ENCODE measurements at places on chromosomes 4 and X.
A peak's percentile ranks its signal among the peaks of the same experiment; 100 is the strongest.

- no peak for DNase-seq
Measured at GRCh38 chr4:109708990-109709389, 5.7 kb upstream of the CASP6 start.

- DNase-seq = no peak
Measured at GRCh38 chr4:2630556-2631273, 94.3 kb downstream of the FAM193A start.

GRCh38 chr4:47373709-47374108 is 89.8 kb downstream of the COMMD8 start:
- no peak for DNase-seq

GRCh38 chr4:124936427-124936826 is 223.9 kb upstream of the ANKRD50 start:
- DNase-seq = no peak

GRCh38 chr4:47032405-47033106 is 1.2 kb downstream of the GABRB1 start:
- DNase-seq = no peak

- no peak for DNase-seq
Measured at GRCh38 chrX:13485167-13485566, 84.2 kb upstream of the EGFL6 start.

DNA sequence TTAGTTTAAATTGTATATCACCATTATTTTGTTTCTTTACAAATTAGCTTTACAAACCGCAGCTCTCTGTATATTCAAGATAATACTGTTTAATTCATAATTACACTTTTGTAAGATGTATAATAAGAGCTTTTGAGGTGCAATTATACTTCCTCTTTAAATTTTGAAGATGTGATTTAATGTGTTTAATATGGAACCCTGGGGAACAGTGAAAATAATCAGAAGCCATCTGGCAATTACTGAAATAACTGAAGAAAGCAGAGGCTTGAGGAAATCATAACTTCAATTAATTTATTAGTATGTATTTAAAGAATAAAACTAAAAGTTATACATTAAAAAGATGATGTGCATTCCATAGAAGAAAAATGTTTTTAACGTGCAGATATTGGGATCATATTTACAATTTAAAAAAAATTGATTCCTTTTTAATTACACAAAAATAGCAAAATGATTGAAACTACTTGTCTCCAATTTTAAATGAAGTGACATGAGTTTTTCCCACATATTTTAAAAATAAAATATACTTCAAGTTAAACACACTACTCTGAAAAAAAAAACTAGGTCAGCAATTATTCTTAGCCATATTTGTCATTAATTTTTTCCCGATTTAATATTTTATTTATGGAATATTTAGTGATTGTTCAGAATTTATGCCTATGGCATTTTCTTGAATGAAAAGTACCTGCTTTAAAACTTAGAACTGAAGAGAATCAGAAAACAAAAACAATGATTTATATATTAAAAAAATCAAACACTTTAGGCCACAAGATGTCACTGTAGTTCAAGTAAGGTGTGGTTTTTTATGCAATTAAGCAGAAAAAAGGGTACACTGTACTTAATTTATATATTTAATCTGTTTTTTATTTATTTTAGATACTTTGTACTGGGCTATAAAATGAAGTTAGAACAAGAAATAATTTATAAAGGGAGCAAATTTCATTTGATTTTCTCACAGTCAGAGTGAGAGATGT is 942.7 kb upstream of the NDST4 start:
- DNase-seq = no peak

GRCh38 chrX:138034136-138034535 is 468.2 kb downstream of the ZIC3 start:
- DNase-seq = no peak

- no peak for DNase-seq
Measured at GRCh38 chr4:102586644-102587021, 85.5 kb downstream of the NFKB1 start.

GRCh38 chr4:6891436-6892170 is 18.0 kb upstream of the TBC1D14 start:
- no peak for DNase-seq

DNA sequence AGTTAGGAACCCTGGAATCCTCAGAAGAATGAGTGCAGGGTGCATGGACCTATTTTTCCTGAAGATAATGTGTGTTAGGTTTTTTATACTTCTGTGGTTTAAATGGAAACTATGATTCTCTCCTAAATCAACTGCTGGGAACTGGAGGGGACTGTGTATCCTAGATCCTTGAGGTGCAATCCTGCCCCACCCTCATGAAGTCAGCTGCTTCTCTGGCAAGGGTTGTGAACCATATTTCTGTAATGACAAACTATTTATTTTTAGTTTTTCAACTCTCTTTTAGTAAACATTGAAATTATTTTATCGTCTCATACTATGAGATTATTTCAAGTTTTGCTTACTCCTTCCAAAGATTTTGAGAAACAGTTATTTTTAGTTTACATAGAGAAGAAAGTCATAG is 25.8 kb upstream of the VEGFC start:
- DNase-seq = no peak

DNA sequence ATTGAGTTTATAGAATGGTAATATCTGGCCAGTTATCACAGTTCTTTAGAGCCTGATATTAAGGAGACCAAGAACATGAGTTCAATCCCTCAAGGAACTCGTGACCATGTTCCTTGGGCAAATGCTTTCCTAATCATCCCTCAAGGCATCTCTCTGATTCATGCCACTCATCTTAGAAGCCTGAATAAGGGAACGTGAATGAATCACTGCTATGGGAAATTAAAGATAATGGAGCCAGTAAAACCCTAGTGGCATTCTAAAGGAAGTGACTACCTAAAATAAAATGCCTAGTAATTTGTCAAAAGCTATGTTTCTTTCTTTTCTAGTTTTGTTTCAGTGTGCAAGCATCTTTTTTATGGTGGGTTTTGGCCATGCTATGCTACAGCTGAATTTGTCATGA is 1161.3 kb downstream of the C4orf33 start:
- peak; percentile 2 for DNase-seq

- DNase-seq = no peak
Measured at GRCh38 chrX:78119521-78120227, 15.6 kb downstream of the PGK1 start.

GRCh38 chr4:38102957-38103588 is 142.9 kb downstream of the PTTG2 start:
- no peak for DNase-seq

- no peak for DNase-seq
Measured at GRCh38 chr4:170476351-170476750, 386.6 kb upstream of the AADAT start.

- no peak for DNase-seq
Measured at GRCh38 chr4:176792326-176793059, at the start of gene VEGFC. Gene VEGFC (minus strand): TSS chr4:176792922. CDS start chr4:176792311, 611 bp downstream.

DNA sequence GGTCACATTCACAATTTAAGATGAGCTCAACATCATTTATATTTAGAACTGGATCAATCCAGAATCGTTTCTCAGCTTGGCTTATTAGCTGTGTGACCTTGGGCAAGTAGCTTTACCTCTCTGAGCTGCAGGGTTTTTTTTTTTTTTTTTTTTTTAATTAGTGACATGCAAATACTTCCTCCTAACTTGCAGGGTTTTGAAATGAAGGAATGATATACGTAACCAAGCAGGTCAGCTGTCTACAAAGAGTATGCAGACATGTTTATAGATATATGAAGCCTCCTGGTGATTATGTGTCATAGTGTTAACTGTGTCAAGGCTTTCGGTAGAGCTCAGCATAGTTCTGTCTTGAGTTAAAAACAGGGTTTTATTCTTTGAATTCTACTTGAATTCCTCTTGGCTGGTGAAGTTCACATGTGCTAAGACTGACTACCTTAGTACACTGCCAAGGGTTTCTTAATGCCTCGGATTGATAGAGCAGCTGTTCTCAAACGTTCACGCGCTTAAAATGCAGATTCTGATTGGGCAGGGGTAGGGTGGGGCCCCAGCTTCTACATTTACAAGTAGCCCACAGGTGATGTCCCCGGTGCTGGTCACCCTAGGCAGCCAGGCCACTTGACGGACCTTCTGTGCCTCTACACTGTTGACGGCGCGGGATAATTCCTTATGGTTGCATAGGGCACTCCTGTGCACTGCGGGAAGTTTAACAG is 654 bp upstream of the STS start:
- no peak for DNase-seq

- DNase-seq = no peak
Measured at GRCh38 chrX:134658002-134658759, at the start of gene PLAC1. Gene PLAC1 (minus strand): TSS chrX:134658471. CDS start chrX:134566682, 91,789 bp downstream.

- no peak for DNase-seq
Measured at GRCh38 chr4:97027728-97028410, 1115.4 kb downstream of the STPG2 start.

GRCh38 chrX:115630204-115630603 is 69.2 kb downstream of the PLS3 start:
- no peak for DNase-seq

GRCh38 chr4:39435659-39436563 is 22.8 kb downstream of the RPL9 start:
- DNase-seq = no peak

- DNase-seq = no peak
Measured at GRCh38 chrX:1534301-1535168, 2.5 kb downstream of the P2RY8 start.

DNA sequence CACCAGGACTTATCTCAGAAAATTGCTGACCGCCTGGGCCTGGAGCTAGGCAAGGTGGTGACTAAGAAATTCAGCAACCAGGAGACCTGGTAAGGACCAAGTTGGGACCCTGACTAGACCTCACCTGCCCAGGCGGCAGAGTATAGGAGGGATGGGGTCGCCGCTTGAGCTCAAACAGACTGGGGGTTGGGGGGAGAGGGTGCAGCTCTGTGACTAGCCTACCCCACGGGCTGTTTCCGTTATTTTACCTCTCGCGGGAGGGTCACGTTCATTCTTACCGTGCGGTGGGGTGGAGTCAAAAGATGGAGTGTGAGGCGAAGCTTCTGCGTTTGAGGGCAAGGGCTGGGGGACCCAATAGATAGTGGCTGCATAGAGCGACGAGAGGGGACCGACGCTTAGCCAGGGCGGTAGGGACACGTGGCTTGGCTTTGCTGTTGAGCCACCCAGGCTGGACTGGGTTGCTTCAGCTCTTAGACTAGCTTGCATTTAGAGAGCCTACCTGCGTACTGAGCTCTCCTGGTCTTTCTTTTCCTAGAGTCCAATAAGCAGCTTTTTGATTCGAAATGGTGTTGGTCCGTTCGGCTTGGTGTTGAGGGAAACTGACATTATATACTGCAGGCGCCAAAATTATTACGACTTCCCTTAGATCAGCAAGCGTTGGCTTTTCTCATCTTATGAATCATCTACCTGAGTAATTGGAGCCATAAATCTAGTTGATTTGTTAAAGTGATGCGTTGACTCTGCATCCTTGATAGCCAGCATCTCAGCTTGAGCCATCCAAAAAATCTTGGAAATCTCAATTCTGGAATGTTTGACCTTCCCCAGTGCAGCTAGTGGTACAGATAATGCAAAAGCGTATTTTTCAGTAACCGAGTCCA is 591 bp downstream of the PRPS1 start:
- no peak for DNase-seq

DNA sequence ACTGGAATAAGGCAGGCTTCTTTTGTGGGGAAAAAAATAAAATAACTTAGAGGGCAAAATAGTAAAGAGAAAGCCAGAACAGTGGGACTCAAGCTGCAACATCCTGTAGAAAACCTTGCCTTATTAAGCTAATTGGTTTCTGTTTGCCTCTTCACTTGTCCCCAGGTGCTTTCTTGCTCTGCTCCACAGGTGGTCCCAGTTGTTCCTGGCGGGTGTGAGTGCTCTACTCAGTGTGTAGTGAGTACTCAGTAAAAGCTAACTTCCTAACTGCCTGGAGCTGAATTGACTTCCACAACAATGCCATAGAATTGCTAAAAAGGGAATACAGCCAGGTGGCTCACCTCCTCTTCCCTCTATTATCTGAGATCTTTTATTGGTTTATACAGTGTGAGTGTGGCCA is 930.2 kb downstream of the C4orf33 start:
- no peak for DNase-seq

DNA sequence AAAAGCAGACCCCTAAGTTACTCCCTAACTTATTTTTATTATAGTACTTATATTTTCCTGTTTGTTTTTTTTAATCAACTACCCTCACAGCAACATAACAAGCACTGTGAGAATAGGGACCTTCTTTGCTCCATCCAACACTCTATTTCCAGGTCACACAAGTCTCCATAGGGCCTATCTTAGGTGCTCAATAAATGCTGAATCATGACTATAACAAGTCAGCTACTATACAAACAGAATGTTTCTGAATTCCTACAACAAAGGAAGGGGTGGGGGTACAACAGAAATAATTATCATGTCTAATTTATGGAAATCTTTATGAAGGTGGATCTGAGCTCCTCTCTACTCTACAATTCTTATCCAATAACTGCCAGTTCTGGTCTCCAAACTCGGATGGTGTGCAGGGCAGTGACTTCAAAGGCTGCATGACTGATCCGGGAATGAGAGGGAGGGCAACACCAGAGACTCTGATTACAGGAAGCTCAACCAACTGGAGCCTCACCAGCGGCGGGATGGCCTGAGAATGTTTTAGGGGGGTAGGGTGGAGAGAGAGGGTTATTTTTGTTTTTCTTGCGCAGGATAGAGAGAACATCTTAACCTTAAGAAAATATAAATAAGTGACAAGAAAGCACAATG is 71.1 kb downstream of the HADH start:
- no peak for DNase-seq

DNA sequence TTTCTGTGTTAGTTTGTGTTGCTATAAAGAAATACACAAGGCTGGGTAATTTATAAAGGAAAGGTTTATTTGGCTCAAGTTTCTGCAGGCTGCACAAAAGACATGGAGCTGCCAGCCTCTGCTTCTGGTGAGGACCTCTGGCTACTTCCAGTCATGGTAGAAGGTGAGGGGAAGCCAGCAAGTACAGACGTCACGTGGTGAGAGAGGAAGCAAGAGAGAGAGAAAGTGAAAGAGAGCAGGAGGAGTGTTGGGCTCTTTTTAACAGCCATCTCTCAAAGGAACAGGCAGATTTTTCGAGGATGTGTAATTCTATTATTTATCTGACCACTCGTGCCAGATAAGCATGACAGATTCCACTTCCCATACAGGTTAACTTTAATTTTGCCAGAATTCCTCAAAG is 1199.1 kb downstream of the ADGRL3 start:
- no peak for DNase-seq

DNA sequence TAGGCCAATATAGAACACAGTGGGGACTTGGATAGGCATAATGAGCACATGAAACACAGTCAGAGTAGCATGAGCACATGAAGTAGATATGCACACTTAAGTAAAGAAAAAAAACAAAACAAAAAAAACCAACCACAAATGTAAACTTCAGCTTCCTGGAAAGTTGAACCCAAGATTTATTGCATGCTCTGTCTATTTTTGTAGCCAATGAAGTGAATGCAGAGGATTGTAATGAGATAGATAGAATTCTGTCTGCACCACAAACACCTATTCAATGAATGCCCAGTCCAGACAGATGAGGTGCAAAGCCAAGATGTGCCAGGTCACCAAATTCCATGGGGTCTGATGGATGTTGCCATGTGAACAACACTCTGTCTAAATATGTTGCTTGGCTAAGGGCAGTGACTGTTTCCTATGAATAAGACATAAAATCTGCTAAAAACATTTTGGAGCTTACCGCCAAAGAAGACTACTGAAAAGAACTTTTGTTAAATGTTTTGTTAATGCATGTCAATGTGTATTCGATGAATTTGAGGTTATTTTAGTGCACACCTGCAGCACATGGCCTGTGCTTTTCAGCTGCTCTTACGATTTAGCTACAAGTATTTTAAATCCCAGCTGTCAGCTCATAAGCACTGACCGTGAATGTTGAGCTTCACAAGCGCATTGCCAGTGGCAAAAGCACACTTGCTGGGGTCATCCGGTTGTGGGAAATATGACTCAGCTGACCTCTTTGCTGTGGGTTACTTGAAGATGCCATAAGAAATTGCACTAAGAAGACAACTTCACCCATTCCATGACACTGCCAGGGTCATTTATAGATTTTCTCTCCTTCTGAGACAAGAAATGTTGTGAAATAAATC is 374.8 kb upstream of the GNPDA2 start:
- no peak for DNase-seq

Measured in pulmonary artery endothelial cell (primary cell).